ENCODE measurements at places on chromosomes 4 and X.

- DNase-seq: no peak
Measured at GRCh38 chrX:3699821-3700381, 13.5 kb downstream of the PRKX start.

DNA sequence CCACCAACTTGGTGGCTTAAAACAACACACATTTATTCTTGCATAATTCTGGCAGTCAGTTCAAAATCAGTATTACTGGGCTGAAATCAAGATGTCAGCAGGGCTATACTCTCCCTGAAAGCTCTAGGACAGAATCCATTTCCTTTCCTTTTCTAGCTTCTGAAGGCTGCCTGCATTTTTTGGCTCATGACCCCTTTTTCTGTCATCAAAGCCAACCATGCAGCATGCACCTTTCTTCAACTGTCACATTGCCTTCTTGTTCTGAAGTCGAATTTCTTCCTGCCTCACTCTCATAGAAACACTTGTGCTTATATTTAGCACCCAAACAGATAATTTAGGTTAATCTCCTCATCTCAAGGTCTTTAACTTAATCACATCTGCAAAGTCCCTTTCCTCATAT, 79.8 kb upstream of the PPP1R2C start:
- DNase-seq: no peak

DNA sequence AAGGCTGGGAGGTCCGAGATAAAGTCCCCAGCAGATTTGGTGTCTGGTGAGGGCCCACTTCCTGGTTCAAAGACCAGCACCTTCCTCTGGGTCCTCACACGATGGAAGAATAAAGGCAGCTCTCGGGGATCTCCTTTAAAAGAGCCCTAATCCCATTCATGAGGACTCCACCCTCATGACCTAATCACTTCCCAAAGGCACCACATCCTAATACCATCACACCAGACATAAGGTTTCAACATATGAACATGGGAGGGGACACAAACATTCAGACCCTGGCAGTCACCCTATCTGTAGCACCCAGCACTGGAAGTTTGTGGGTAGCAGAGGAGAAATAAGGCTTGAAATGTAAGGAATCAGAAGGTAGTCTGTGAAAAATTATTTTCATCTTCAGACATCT, 112.9 kb upstream of the NOCT start:
- no peak for DNase-seq

DNA sequence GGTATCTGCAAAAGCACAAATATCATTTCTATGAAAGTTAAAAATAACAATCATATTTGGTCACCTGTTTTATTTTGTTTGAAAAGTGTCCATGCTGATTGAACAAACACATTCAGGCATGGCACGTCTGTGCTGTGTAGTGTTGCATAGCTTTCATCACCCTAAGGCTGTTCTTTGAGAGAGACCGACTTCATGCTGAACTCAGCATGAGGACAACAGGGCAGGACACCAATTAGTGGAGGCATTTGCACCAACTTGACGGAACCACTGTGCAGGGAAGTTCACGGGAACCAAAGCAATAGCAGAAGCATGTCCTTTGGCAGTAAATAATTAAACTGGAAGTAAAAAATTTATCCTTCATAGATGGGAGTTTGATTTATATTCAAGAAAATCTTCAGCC, 158.4 kb upstream of the SLC7A11 start:
- no peak for DNase-seq

DNA sequence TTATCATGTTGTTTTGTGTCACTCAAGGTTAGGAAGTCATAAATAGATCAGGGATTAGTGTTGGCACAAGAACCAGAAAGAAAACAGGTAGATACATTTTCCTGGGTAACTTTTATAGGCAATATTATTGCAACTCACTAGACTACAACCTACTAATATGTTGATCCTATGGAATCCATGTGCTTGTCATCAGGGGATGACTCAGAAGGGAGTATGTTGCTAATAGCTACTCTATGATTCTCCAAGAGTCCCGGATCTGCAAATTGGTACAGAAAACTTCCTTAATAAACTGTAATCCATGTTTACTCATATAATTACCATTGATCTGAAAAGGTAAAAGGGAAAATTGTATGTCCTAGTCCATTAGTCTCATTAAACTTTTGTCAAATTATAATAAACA, 11.7 kb upstream of the GNRHR start:
- no peak for DNase-seq

DNA sequence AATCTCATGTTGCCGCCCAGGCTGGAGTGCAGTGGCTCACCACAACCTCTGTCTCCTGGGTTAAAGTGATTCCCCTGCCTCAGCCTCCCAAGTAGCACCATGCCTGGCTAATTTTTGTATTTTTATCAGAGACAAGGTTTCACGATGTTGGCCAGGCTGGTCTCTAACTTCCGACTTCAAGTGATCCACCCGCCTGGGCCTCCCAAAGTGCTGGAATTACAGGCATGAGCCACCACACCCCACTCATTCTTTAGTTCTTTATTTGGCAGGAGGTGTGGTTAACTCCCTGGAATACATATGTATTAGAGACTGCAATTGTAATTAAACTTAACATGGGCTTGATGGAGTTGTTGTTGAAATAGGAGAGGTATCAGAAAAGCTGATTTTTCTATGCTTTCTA, 1396.9 kb upstream of the IGFBP7 start:
- DNase-seq: no peak

DNA sequence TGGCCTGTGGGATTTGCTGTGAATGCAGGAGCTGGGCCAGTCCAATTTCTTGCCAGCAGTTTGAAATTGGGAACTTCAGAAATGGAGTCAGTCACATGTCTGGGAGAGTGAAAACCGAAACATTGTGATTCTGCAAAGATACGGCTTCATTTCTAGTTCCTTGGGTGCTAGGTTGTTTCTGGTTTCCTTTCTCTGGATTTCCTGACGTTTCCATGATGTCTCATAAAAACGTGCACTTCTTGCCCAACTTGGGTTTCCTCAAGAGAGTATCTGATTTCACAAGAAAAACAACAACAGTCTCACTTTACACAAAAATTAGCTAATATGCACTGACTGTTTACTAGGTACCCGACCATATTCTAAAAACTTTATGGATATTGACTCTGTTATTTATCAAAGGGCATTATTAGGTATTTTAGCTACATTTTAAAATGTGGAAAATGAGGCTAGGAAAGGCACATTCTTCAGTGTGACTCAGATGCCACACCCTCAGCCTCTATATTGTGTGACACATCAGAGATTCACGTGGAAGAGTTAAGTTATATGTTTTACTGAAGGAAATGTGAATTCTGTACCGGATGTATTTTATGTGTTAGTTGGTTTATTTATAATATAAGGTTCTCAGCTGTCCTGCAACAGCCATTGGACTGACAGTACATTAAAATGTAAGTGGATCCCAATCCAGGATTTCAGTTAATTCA, 225.0 kb upstream of the PUDP start:
- DNase-seq: no peak

DNA sequence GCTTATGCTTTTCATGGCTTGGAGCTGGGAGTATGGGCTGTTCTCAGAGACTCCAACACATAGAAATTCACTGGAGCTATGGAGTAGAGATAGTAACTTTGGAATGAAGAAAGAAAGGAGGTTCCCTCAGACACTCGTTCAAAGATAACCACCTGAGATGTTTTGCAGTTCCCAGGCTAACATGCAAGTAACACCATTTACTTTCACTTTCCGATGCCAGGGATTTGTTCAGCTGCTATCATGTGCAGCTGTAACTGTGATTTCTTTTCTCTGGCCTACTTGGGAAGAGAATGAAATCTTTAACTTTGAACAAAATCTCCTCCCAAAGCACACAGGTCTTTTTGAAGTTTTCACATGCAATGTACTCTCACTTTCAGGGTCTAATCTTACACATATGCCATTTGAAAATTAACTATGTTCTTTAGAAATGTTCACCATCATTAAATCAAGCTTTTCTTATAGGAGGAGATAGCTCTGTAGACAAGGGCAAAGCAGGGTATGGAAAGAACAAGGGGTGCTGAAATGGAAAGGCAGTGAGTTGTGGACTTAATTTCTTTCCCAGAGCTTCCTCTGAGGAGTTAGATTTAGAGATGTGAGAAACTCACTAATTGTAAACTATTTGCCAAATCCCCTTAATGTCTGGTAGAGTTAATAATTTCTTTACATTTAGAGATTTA, 514.3 kb downstream of the PDHA2 start:
- no peak for DNase-seq

DNA sequence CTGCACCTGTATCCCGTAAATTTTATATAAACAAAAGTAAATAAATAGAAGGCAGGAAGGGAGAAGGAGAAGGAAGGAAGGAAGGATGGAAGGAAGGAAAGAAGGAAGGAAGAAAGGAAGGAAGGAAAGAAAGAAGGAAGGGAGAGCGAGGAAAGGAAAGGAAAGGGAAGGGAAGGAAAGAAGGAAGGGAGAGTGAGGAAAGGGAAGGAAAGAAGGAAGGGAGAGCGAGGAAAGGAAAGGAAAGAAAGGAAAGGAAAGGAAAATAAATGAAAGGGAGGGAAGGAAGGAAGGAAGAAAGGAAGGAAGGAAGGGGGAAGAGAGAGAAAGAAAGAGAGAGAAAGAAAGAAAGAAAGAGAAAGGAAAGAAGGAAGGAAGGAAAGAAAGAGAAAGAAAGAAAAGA, 43.0 kb upstream of the FRG1 start:
- DNase-seq: no peak

GRCh38 chr4:102585329-102585728, 84.2 kb downstream of the NFKB1 start:
- no peak for DNase-seq

- no peak for DNase-seq
Measured at GRCh38 chrX:41145920-41146608, 60.8 kb downstream of the USP9X start.

DNA sequence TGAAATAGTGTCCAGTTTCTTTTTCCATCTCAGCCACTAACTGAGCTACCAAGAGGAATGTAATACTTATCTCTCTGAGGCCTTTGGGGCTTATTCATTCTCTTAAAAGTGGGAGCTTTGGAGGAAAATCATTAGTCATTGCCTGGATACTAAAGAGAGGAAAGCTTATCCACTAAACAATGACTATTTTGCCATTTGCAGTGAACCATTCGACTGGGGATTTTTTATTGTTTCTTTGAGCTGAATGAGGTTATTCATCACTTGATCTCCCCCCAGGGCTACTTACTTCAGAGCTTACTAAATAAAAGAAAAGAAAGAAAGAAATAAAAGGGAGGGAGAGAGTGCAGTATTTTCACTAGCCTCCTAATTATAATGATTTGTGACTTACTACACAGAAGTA, 1329.5 kb upstream of the TENM3 start:
- no peak for DNase-seq

DNA sequence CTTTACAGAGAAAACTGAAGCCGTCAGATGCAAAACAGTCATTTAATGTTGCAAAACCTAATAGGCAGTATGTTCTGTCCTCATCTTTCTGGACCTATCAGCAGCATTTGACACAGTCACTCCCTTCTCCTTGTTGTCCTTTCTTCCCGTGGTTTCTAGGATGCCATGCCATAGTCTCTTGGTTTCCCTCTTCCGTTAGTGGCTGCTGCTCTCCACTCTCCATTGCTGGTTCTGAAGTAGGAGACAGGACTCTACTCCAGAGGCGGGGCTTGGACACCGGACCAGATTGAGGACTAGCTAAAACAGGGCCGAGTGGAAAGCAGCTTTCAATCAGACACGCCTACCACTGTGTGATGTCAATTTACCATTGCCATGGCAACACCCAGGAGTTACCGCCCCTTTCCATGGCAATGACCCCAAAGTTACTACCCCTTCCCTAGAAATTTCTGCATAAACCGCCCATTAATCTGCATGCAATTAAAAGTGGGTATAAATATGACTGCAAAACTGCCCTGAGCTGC, 88.8 kb upstream of the CCDC160 start:
- no peak for DNase-seq

DNA sequence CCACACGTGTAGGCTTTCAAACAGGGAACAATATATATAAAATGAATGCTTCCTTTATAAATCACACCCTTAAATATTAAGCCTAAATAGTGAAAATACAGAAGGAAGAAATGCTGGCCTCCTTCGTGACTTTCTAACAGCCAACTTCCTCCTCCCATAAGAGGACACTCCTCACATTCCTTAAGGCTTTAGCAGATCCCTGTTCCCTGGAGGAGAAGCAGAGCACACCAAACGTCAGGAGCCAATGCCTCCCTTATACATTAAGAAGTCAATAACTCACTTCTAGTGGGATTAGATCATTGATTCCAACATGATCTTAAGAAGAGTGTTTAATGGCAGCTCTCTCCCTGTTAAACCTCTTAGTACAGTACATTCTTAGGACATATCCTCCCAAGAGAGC, 108.4 kb upstream of the FAM241A start:
- no peak for DNase-seq

GRCh38 chrX:136425996-136426395, 61.8 kb upstream of the BRS3 start:
- no peak for DNase-seq

GRCh38 chr4:25535701-25536473, 119.8 kb upstream of the SLC34A2 start:
- no peak for DNase-seq

DNA sequence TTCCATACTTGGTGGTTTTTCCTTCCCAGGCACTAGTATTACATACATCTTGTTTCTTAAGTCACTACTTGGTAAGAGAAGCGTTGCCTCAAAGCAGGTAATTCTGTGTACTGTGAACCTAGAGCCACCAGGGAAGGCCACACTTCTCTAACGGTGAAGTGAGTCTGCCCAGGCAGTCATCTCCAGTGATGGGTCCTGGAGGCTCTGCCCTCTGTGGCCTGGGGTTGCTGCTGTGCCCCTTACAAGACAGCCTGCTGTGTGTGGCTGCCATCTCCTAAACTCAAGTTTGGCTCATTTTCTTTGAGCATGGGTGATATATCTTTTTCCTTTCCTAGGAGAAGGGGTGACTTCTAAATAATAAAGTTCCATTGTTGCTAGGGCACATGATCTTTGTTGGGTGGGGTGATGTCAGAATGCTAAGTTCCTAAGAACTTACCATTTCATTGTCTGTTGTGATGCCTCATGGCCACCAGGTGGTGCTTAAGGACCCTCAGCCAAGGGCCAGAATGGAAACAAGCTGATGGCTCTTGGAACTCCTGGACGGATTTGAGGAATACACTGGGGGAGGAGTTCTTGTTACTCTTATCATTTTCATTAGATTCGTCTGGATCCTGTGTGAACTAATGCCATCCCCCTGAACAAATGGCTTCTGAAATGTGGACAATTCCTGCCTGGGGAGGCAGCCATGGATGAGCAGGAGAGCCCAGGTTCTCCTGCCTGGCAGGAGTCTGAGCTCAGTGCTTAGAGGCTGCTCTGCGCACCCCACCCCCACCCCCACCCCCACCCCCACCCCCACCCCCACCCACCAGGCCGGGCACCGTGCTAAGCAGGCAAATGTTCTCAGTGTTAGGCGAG, 41.1 kb upstream of the WDR1 start:
- peak; percentile 23 for DNase-seq

- DNase-seq: no peak
Measured at GRCh38 chrX:70029863-70030262, 19.9 kb downstream of the AWAT2 start.

All from NCI-H1105 (cell line).